ENCODE measurements at places on chromosomes 3 and 15. TPM values are rescaled to one million over a fixed set of nuclear protein-coding genes. Genes with fewer than 3 reads are reported as not detected.
A peak's percentile ranks its signal among the peaks of the same experiment; 100 is the strongest.

The OGG1 gene
- total RNA-seq, result 12.9 TPM

DNA sequence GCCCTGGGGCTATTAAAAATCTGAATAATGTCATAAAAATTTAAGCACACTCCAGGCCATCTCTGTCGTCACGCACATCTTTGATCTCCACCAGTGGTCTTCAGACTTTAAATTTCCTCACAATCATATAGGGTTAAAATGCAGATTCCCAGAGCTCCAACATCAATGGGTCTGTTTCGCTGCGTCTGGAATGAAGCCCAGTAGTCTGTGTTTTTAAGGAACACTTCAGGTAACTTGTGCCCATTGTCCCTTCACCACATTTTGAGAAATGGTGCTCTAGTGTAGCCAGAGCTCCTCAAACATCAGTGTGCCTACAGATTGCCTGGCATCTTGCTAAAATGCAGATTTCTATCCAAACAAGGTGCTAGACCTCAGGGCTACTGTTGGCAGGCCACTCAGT is 9.8 kb downstream of the SEMA6D start:
- no peak for DNase-seq

The ZNF502 gene
- total RNA-seq, result 1.0 TPM

- DNase-seq, result no peak
Measured at GRCh38 chr3:194051366-194052149, 84.4 kb upstream of the HES1 start.

The TNNC1 gene
- total RNA-seq, result 1.3 TPM

The TRIM71 gene
- not detected for total RNA-seq

The CLDN16 gene
- total RNA-seq, result 0.15 TPM

- no peak for DNase-seq
Measured at GRCh38 chr3:176590722-176591121, 606.6 kb downstream of the TBL1XR1 start.

The ZNF385D gene
- not detected for total RNA-seq

DNA sequence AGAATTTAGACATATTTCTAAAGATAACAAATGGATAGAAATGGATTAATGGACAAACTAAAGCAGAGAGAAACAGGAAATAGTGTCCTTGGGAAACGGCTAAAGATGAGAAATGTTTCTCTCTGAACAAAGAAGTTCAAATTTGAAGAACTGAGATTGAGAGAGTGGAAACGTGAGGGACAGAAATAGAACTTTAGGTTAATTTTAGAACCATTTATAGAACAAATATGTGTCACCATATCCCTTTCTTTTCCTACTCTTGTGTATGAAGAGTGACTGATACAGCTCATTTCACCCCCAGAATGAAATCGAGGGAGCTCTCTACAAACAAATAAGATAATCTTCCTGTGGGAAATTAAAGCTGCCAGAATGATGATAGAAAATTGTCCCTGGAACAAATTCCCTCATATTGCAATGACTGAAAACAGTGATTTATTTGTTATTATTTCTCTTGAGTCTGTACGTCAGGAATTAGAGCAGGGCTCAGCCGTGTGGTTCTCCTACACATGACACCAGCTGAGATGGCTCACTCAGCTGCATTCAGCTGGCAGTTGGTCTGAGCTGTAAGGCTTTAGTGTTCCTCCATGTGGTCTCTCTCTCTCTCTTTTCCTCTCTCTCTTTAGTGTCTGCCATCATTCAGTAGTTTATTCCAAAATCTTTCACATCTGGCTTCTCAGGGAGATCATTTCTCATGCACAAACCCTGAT is 46.6 kb upstream of the ARPP21 start:
- DNase-seq, result no peak

The MNS1 gene
- total RNA-seq, result 0.66 TPM

DNA sequence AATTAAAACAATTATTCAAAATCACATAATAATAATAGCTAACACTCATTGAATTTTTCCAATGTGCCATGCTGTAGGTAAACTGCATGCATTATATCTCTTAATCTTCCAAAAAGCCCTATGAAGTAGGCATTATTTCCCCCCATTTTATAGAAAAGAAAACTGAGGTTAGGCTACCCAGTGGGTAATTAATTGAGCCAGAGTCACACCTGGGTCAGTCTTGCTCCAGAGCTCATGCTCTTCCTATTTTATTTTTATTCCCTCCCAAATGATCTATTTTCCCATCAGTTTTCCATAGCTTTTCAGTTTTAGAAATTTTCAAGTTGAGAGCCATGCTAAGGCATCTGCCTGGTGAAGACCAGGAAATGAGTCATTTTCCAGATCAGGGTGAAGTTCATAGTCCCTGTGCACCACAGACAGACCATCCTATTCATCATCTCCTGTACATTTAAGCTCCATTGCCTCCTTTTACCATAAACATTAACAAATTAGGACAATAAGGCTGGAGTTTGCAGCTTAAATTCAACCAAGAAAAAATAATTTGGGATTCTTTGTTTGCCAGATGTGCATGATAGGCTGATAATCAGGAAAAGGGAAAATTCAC is 417.3 kb downstream of the OTOL1 start:
- peak; percentile 71 for DNase-seq

DNA sequence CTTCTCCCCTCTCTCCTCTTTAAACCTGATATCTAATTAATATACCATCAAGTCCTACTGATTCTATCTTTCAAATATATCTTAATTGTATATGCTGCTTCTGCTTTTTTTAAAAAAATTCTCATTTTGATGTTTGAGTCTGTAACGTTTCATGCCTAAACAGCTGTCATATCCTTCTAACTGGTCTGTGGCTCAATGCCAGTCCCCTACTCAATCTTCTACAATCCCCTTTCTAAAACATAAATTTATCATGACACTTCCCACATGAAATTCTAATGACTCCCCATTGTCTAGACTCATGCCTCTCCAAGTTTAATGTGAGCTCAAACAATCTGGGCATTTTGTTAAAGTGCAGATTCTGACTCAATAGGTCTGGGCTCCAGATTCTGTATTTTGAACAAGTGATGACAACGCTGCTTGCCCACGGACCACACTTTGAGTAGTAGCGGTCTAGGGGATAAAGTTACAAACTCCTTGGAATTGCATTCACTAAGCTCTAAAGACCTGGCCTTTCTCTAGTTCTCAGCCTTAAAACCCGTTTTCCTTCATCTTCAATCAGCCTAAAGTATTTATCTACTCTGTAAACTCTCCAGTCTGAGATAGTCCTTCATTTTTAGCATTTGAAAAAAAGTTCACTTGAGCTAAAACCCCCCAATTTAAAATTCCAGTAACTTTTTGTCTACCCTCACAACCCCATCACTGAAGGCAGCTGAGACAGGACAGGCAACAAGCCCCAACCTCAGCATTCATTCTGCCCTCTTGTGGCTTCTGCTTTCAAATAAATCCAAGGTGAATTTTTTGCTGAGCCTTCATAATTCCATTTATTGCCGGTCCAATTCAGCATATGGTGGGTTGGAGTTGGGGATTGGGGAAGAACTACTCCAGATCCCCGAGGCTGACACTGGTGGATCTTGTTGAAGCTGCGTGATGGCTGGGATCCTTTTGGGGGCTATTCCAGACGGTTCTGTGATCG is 88.1 kb upstream of the THRB start:
- DNase-seq, result no peak

The BNC1 gene
- total RNA-seq, result not detected

The LRTM1 gene
- not detected for total RNA-seq

DNA sequence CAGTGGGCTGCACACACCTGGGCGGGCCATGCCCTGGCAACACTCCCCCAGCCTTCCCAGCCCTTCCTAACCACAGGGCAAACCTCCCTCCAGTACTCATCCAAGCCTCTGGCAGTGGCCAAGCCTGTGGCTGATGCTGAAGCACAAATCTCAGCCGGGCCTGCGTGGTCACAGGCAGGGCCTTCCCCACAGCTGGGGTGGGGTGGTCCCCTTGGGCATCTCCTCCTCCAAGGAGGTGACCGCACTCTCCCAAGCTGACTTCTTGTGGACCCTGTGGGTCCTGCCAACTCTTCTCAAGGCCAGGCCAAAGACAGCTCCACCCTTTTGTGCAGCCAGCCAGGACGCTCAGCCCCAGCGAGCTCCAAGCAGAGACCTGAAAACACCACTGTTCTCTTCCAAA is 21.4 kb downstream of the GRAMD2A start:
- DNase-seq, result no peak

The ONECUT1 gene
- total RNA-seq, result 0.10 TPM

DNA sequence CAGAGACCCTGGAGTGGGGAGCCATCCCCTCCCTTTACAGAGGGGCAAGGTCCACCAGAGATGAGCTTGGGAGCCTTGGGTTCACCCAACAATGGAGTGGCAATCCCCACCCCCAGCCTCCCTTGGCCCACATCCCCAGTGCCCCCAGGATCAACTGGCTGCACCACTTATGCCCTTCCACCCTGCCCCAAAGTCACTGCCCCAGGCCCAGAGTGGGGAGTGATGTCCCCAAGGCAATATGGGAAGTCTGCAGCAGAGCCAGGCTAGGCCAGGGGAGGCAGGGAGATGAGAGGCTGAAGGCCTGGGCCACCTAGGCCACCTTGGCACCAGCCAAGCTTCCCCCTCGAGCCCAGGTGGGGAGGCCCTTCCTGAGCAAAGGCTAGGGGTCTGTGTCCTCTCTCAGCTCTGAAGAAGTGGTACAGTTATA is 145.5 kb downstream of the SMAD6 start:
- DNase-seq, result no peak

GRCh38 chr15:37537802-37538201 is 396.6 kb upstream of the TMCO5A start:
- no peak for DNase-seq

DNA sequence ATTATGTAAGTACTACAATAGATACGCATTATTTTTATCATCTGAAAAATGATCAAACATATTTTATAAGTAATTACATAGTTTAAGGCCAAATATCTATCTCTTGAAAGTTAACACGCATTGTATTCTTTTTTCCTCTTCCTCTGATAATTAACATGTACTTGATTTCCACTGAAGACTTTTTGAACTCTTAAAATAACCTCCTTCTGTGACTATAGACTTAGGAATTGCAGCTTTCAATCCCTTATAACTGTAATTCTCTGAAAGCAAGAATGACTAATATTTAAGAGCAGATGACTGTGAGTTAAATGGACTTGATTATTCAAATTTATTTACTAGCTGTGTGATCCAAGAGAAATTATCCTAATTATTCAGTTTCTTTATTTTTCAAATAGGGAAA is 730.6 kb upstream of the NECTIN3 start:
- no peak for DNase-seq

DNA sequence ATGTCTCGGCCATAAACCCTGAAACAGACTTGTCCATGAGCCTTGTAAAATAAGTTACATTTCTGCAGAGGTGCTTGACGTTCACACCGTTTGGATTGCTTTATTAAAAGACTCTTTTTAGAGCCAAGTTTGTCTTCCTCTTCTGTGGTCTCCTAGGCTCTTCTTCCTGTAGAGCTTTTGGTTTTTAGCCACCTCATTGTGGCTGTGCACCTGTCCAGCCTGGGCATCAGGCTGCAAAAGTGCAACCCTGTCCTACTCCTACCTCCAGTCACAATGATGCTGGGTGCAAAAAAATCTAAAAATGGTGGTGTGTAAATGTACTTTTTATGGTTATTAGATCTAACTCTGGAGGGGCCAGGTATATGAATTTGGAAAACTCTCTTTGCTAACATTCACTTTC is 2.8 kb upstream of the RIOX2 start:
- no peak for DNase-seq

Data from H4 (cell line).